ENCODE measurements at places on chromosomes 16 and 17. TPM values are rescaled to one million over a fixed set of nuclear protein-coding genes. Genes with fewer than 3 reads are reported as not detected.
A peak's percentile ranks its signal among the peaks of the same experiment; 100 is the strongest.

- peak overlapping the region; percentile 51 for H3K27ac ChIP-seq
- no peak for DNase-seq
- H3K27me3 ChIP-seq, result no peaks in the 10 kb centered on the region
- peaks cover 29% of the 10 kb centered on the region for H3K36me3 ChIP-seq
- H3K4me3 ChIP-seq, result no peak overlapping the region
Measured at GRCh38 chr16:3542601-3543373, 34.4 kb downstream of the NLRC3 start.

GRCh38 chr17:41617698-41618097, 5.1 kb upstream of the KRT16 start:
- no peaks in the 10 kb centered on the region for H3K4me1 ChIP-seq
- no peak for DNase-seq
- H3K27ac ChIP-seq, result no peak overlapping the region
- H3K27me3 ChIP-seq, result no peaks in the 10 kb centered on the region
- no peaks in the 10 kb centered on the region for H3K36me3 ChIP-seq

DNA sequence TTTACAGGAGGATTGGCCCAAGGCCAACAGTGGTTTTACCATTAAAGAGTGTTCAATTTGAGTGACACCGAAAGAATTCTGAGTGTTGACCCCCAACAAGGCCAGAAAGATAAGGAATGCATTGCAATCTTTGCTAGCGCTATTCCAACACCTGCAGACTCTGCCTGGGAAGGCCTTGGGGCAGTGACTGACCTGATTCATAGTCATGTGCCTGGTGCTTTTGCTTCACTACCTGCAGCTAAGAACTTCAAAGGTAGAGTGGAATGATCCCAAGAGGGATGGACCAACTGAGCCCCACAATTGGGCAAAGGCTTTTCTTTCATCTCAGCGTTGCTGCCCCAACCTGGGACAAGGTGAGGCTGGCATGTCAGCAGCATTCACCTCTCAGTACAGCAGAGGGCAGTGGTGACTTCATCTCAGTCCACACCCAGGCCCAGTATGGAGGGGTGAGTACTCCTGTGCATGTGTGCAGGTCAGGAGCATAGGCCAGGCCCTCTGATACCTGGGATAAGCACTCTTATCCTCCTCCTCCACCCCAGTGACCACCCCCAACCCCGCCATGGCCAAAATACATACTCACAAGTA, 149.6 kb upstream of the GNAO1 start:
- no peaks in the 10 kb centered on the region for H3K36me3 ChIP-seq
- peaks cover 6% of the 10 kb centered on the region for H3K27me3 ChIP-seq
- no peak overlapping the region for H3K4me3 ChIP-seq
- no peak for DNase-seq
- H3K4me1 ChIP-seq, result no peaks in the 10 kb centered on the region

KRT28 gene
- polyA plus RNA-seq, result not detected

- H3K27ac ChIP-seq, result no peak overlapping the region
- no peaks in the 10 kb centered on the region for H3K36me3 ChIP-seq
- no peak overlapping the region for H3K4me3 ChIP-seq
- H3K4me1 ChIP-seq, result peaks cover 8% of the 10 kb centered on the region
- DNase-seq, result no peak
Measured at GRCh38 chr16:77786186-77786847, 2.0 kb upstream of the VAT1L start.

GRCh38 chr17:45578516-45579455, 88.3 kb upstream of the PLEKHM1 start:
- no peaks in the 10 kb centered on the region for H3K36me3 ChIP-seq
- DNase-seq, result no peak
- H3K4me3 ChIP-seq, result no peak overlapping the region
- H3K4me1 ChIP-seq, result peaks cover 33% of the 10 kb centered on the region
- no peak overlapping the region for H3K27ac ChIP-seq

DNA sequence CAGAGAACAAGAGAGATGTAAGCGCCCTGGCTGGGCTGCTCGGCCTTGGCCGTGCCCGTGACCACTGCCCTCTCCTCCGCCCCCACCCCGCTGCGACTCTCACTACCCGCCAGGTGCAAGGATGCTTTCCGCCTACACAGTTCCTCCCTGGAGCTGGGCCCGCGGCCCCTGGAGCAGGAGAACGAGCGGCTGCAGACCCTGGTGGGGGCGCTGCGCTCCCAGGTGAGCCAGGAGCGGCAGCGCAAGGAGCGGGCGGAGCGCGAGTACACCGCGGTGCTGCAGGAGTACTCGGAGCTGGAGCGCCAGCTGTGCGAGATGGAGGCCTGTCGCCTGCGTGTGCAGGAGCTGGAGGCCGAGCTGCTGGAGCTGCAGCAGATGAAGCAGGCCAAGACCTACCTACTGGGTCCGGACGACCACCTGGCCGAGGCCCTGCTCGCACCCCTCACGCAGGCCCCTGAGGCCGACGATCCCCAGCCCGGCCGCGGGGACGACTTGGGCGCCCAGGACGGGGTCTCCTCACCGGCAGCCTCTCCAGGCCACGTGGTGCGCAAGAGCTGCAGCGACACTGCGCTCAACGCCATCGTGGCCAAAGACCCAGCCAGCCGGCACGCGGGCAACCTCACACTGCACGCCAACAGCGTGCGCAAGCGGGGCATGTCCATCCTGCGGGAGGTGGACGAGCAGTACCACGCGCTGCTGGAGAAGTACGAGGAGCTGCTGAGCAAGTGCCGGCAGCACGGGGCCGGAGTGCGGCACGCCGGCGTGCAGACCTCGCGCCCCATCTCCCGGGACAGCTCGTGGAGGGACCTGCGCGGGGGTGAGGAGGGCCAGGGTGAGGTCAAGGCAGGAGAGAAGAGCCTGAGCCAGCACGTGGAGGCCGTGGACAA, 9.2 kb upstream of the MRPL58 start:
- no peaks in the 10 kb centered on the region for H3K4me1 ChIP-seq
- H3K36me3 ChIP-seq, result no peaks in the 10 kb centered on the region
- H3K27me3 ChIP-seq, result peaks cover 2% of the 10 kb centered on the region
- DNase-seq, result no peak
- no peak overlapping the region for H3K27ac ChIP-seq

Measured in immature natural killer cell (primary cell).